ENCODE measurements at places on chromosomes 6 and 20. TPM values are rescaled to one million over a fixed set of nuclear protein-coding genes. Genes with fewer than 3 reads are reported as not detected.

The CST3 gene
- 52.4 TPM for polyA plus RNA-seq

The MAK gene
- polyA plus RNA-seq: not detected

The LINC00237 gene
- polyA plus RNA-seq: not detected

The PTCRA gene
- polyA plus RNA-seq: not detected

The RUNX2 gene
- not detected for polyA plus RNA-seq

The DSP gene
- not detected for polyA plus RNA-seq

The MOG gene
- not detected for polyA plus RNA-seq

The ANKRD6 gene
- polyA plus RNA-seq: 43.5 TPM

The SIRPB1 gene
- not detected for polyA plus RNA-seq

The SSTR4 gene
- not detected for polyA plus RNA-seq

The LTV1 gene
- polyA plus RNA-seq: 25.4 TPM

The SLC26A8 gene
- polyA plus RNA-seq: not detected

The BYSL gene
- polyA plus RNA-seq: 19.6 TPM

The SAMD10 gene
- polyA plus RNA-seq: 23.3 TPM

The SGK2 gene
- 0.81 TPM for polyA plus RNA-seq

The LST1 gene
- polyA plus RNA-seq: not detected

The WFDC9 gene
- polyA plus RNA-seq: not detected

The OR2H1 gene
- not detected for polyA plus RNA-seq

The CLPSL1 gene
- polyA plus RNA-seq: not detected

The TJAP1 gene
- 11.4 TPM for polyA plus RNA-seq

The NKAIN4 gene
- 11.2 TPM for polyA plus RNA-seq

The PLCB1 gene
- 11.4 TPM for polyA plus RNA-seq

The PRSS16 gene
- not detected for polyA plus RNA-seq

The B3GAT2 gene
- polyA plus RNA-seq: 5.6 TPM

The SLC39A7 gene
- 120 TPM for polyA plus RNA-seq

The CUL7 gene
- 25.7 TPM for polyA plus RNA-seq

The PLN gene
- polyA plus RNA-seq: not detected

The ULBP3 gene
- polyA plus RNA-seq: 2.2 TPM

The ATP9A gene
- polyA plus RNA-seq: 63.1 TPM

The HLA-B gene
- polyA plus RNA-seq: 9.4 TPM

The HRH3 gene
- polyA plus RNA-seq: 2.8 TPM

The HLA-DQB1 gene
- polyA plus RNA-seq: not detected

The CEBPB gene
- 0.94 TPM for polyA plus RNA-seq

The RCAN2 gene
- polyA plus RNA-seq: 38.9 TPM

The MATN4 gene
- polyA plus RNA-seq: not detected

The TAGAP gene
- not detected for polyA plus RNA-seq

The CENPW gene
- polyA plus RNA-seq: not detected

The NFYA gene
- polyA plus RNA-seq: 17.1 TPM

The RPRD1B gene
- polyA plus RNA-seq: 22.1 TPM

The DDO gene
- polyA plus RNA-seq: not detected
